ENCODE measurements at places on chromosomes 5 and 9. TPM values are rescaled to one million over a fixed set of nuclear protein-coding genes. Genes with fewer than 3 reads are reported as not detected.

Gene WNT8A
- not detected for polyA plus RNA-seq

Gene UGT3A2
- polyA plus RNA-seq: 0.05 TPM

Gene PPP2R2B
- 3.3 TPM for polyA plus RNA-seq

Gene HMGCR
- polyA plus RNA-seq: 4.3 TPM

Gene PRSS3
- not detected for polyA plus RNA-seq

Gene FBXL7
- 10.2 TPM for polyA plus RNA-seq

Gene SPINK6
- polyA plus RNA-seq: not detected

Gene PCDHB15
- polyA plus RNA-seq: 2.5 TPM

Gene UBE2B
- polyA plus RNA-seq: 260 TPM
